T-cell (primary cell): ENCODE measurements at places on chromosomes 6 and 20. TPM values are rescaled to one million over a fixed set of nuclear protein-coding genes. Genes with fewer than 3 reads are reported as not detected.
A peak's percentile ranks its signal among the peaks of the same experiment; 100 is the strongest.

GRCh38 chr6:6646384-6646783, 57.9 kb downstream of the LY86 start:
- H3K4me1 ChIP-seq: no peaks in the 10 kb centered on the region
- DNase-seq: no peak
- no peaks in the 10 kb centered on the region for H3K36me3 ChIP-seq
- no peak overlapping the region for H3K27ac ChIP-seq

DNA sequence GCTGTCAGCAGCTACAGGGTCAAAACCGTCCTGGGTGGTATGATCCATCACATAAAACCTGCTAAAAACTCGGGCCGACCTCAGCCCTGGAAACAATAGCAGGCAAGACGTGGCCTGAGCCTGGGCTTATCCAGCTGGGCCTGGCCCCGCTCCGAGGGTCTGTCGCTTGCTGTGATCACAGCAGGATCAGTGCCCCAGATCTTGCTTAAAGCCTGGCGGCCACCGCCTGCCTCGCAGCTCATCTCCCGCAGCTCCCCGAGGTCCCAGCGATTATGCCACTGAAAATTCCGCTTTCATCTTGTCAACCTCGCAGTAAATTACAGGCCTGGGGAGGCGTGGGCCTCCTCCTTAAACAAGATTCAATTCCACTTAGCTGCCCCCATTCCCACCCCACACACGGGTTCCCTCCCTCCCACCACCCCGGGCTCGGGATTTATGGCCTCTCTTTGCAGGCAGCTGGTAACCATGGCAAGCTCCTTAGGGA, 40.1 kb downstream of the CDH22 start:
- H3K4me3 ChIP-seq: no peak overlapping the region
- no peaks in the 10 kb centered on the region for H3K36me3 ChIP-seq
- H3K27me3 ChIP-seq: peaks cover 55% of the 10 kb centered on the region
- DNase-seq: no peak
- no peak overlapping the region for H3K27ac ChIP-seq

GRCh38 chr6:27091661-27092315, 155.7 kb upstream of the PRSS16 start:
- H3K36me3 ChIP-seq: no peaks in the 10 kb centered on the region
- no peaks in the 10 kb centered on the region for H3K4me1 ChIP-seq
- H3K27me3 ChIP-seq: peaks cover 28% of the 10 kb centered on the region
- H3K27ac ChIP-seq: no peak overlapping the region
- H3K4me3 ChIP-seq: peak overlapping the region; percentile 23
- no peak for DNase-seq

- no peak for DNase-seq
- no peak overlapping the region for H3K27ac ChIP-seq
- no peak overlapping the region for H3K4me3 ChIP-seq
- no peaks in the 10 kb centered on the region for H3K36me3 ChIP-seq
- H3K4me1 ChIP-seq: no peaks in the 10 kb centered on the region
Measured at GRCh38 chr6:36639171-36639808, 39.2 kb upstream of the CDKN1A start.

CFAP206 gene
- 0.35 TPM for total RNA-seq

DNA sequence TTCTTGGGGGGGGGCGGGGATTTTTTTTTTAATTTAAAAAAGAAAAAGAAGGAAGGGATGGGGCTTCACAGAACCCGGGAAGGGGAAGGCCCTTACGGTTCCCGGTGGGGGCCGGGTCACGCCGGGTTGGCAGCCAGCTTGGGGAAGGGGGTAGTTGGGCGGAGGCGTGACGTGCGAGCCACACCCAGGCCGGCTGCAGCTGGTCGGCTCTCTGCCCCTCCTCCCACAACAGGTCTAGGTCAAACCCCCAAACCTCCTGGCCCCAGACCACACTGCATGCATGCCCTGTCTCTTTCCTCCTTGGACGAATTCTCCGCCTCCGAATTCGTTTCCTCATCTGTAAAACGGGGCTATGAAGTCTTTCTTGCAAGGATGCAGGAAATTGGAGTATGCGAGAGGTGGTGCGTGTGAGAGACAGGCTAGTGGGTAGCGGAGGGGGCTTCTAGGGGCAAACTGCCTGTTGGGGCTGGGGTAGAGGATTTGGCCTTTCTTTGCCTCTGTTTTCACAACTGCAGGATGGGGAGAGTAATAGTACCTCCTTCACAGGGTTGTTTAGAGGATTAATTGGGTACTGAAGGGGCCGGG, 828 bp downstream of the HCK start:
- H3K27me3 ChIP-seq: peaks cover 54% of the 10 kb centered on the region
- no peaks in the 10 kb centered on the region for H3K36me3 ChIP-seq
- DNase-seq: no peak
- H3K4me3 ChIP-seq: peak overlapping the region; percentile 26

UTRN gene
- 164 TPM for total RNA-seq

DNA sequence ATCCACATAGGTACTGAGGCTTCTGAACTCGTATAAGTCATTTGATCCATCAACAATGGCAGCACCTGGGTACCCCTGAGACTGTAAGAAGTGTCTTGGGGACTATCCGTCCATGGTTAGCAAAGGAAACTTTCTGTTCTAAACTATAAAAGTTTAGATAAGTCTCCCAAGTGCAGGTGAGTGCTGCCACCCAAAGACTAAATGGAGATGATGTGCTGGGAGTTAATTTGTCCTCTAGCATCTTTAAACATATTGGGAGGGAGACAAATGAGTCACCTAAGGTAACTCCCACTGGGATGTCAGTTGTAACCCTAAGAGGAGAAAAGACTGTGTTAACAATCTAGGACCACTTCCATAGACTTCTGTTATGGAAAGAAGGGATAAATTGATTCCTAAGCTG, 6.2 kb downstream of the BEND6 start:
- no peak overlapping the region for H3K27ac ChIP-seq
- DNase-seq: no peak
- H3K27me3 ChIP-seq: no peaks in the 10 kb centered on the region
- no peak overlapping the region for H3K4me3 ChIP-seq
- no peaks in the 10 kb centered on the region for H3K36me3 ChIP-seq

DNA sequence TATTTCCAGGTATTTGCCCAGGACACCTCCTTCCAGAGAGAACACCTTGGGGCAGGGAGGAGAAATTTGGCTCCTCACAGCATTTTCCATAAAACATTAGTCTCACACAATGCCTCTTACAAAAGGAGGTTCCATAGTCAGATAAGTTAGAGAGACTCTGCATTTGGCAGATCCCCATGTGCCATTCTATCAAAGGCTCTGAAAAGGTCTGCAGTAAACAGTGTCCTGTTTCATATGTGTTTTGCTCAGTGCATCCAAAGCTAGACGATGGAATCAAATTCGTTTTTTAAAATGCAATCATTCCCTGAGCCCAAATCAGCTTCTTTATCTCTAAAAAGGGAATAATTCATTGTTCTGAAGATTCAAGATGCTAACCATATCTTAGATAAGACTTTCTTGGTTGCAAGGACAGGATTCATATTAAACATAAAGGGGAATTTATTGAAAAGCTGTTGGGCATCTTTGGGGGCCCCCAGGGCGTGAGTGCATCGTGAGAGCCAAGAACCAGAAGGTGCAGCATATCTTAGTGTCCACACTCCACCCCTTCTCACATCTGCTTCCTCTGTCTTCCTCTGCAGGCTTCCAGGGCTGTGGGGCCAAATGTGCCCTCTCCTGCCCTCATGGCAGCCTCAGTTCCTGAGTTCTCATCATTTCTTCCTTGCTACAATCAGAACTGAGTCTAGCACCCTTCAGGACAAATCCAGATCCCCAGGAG, 41.4 kb upstream of the MLN start:
- H3K4me1 ChIP-seq: no peaks in the 10 kb centered on the region
- DNase-seq: no peak
- peaks cover 17% of the 10 kb centered on the region for H3K27me3 ChIP-seq
- no peak overlapping the region for H3K4me3 ChIP-seq
- no peaks in the 10 kb centered on the region for H3K36me3 ChIP-seq
- no peak overlapping the region for H3K27ac ChIP-seq

SLC17A2 gene
- total RNA-seq: not detected

- H3K27me3 ChIP-seq: peaks cover 3% of the 10 kb centered on the region
- H3K4me1 ChIP-seq: no peaks in the 10 kb centered on the region
- DNase-seq: no peak
- H3K27ac ChIP-seq: no peak overlapping the region
- no peaks in the 10 kb centered on the region for H3K36me3 ChIP-seq
- no peak overlapping the region for H3K4me3 ChIP-seq
Measured at GRCh38 chr20:22489626-22490286, 94.6 kb downstream of the FOXA2 start.

DNA sequence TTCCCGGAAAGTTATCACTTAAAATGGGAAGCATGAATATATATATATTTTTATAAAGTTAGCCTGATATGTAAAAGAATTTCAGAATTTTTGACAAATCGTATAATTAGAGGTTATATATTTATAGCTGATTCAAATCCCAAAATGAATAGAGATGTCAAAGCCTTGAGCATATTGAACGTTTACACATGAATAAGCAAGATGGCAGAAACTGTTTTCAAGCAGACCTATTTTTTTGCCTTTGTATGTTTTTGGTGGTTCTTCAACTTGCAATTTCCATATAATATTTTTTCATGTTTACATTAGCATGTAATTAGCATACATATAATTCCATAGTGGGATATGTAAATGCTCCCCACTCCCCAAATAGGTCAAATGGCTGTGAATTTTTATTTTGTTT, 189.9 kb downstream of the PRL start:
- no peak overlapping the region for H3K4me3 ChIP-seq
- H3K36me3 ChIP-seq: no peaks in the 10 kb centered on the region
- H3K27me3 ChIP-seq: no peaks in the 10 kb centered on the region
- DNase-seq: no peak
- no peaks in the 10 kb centered on the region for H3K4me1 ChIP-seq
